ENCODE measurements at places on chromosomes 6 and 20.

DNA sequence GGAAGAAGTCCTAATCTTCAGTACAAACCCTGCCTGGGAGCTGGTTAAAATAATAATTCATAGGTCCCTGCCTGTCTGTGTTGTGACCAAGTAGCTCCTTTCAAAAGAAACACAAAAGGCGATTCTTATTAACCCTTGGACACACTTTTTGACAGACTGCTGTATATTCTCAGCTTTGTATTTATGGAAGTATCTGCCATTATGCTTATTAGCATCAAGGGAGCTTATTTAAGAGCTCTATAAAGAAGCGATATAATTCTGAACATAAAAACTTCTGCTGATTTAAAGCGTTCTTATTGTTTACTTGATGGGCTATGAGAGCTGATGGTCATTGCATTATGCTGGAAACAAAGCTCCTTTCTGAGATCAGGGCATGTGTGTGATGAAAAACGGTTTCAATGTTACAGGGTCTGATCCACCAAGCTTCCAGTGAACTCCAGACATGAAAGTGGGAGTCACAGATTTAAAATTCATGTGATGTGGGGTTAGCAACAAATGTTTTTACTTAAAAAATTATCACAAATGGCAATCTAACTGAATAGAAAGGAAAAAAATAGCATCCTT lies 181.8 kb upstream of the PDE10A start:
- DNase-seq = no peak

DNA sequence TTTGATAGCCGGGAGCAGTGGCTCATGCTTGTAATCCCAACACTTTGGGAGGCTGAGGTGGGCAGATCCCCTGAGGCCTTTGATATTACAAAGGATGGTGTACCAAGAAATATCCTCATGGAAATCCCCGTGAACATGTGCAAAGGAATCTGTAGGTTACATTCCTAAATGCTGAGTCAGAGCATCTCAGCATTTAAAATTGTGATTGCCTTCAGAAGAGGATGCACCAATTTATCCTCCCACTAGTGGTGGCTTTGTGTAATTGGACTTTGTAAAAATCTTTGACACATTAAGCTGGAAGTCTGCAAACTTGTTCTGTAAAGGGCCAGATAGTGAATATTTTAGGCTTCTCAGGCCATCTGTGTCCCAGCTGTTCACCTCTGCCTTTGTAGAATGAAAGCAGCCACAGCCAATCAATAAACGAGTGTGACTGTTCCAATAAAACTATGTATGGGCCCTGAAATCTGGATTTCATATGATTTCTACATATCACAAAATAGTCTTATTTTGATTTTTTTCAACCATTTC lies 11.8 kb downstream of the TMEM14B start:
- DNase-seq = no peak

GRCh38 chr6:158270389-158271127 lies 41.7 kb upstream of the TULP4 start:
- no peak for DNase-seq

- no peak for DNase-seq
Observed at GRCh38 chr6:28710466-28711191, 184.9 kb downstream of the GPX5 start.

DNA sequence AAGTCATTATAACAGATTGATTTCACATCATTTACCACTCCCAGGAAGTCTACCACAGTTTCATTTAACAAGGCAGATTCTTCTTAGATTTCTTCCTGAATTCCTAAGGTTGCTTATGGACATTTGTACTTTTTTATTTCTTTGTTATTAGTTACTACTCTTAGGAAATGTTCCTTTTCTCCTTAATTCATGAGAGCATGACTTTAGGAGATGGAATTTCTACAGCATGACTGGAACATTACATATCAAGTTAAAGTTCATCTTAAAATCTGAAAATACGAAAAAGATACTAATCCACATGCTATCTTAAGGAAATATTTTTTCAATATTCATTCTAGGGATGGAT lies 22.3 kb downstream of the CNKSR3 start:
- no peak for DNase-seq

GRCh38 chr6:163904186-163904585 lies 489.7 kb downstream of the QKI start:
- DNase-seq = no peak

DNA sequence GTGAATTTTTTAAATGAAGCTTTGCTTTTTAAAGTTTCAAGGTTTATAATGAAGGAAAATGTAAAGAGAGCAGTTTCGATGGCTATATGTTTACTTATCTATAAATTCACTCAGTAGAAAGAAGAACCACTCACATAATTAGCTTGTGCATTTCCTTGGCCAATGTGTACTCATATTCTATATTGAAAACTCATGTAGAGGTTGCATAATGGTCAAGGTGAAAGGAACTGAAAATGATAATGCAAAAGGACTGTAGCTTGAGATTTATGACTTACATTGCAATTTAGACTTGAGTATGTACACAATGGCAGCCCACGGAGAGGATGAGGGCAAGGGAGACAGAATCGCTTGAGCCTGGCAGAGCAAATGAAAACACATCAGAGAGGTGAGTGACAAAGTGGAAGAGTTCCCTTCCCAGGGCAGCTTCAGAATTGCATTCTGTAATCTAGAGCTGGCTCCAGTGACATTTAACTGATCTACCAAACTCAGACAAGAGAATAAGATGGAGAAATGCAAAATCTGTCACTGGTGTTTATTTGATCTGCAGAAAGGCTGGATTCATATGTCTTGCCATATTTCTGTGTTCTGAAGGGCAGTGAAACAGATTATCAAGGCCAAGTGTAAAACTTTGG lies 191.8 kb downstream of the TMEM200A start:
- DNase-seq = no peak

GRCh38 chr6:16825784-16826183 lies 64.5 kb upstream of the ATXN1 start:
- no peak for DNase-seq

GRCh38 chr20:51487565-51488268 lies 54.8 kb downstream of the NFATC2 start:
- DNase-seq = no peak

DNA sequence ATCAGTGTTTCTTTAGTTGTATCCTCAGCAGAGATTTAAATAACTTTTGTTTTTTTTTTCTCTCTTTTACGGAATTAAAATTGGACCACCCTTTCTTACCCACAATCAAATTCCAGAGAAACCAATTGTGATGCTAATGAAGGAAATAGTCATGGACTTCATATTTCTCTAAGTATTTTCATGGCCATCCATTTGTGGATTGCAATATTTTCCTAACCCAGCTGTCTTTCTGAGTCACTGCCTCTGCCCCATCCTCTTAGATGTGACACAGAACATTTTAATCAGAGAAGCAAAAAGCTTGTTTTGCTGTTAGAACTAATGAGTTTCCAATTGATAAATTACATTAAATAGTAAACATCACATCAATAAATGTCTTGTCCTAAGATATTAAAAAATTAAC lies 405.5 kb upstream of the ADGRB3 start:
- no peak for DNase-seq

DNA sequence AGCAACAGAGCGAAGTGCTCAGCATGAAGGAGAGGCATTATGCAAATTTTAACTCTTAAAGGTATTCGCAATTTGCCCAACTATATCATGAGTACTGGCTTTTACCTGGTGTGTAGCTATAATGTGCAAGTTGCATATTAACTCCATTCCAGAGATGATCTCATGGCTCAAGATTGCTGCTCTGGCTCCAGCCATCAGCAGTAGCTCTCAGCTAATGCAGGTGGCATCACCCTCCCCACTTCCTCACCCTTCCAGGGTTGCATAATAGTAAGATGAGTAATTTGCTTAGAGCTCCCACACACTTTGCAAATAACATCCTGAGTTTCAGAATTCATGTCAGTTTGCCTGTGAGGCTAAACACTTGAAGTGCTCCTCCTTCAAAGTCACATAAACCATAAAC lies 15.9 kb upstream of the PCSK2 start:
- DNase-seq = no peak

- no peak for DNase-seq
Observed at GRCh38 chr20:56431471-56431870, 19.4 kb downstream of the CASS4 start.

GRCh38 chr20:43642548-43642947 lies 24.4 kb upstream of the MYBL2 start:
- no peak for DNase-seq
